ENCODE measurements at places on chromosomes 1 and 21.
A peak's percentile ranks its signal among the peaks of the same experiment; 100 is the strongest.

DNA sequence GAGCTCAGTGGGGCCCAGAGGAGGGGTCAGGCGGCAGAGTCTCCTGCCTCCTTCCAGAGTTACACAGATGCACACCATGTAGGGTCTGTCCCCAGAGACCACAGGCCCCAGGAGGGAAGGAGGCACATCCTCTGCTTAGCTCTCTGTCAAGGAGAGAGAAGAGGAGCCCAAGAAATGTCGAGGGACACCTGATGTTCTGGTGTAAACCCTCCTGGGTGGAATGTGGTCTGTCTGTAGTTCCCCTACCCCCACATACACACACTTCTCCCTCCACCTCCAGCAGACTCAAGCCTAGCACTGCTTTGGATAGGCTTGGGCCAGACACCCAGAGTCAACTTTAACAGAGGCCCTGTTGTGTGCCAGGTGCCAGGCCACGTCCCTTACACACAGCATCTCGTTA is 34.2 kb downstream of the KIF21B start:
- no peak for DNase-seq

- no peak for DNase-seq
These were observed 139.0 kb downstream of the RASAL2 start for GRCh38 chr1:178232949-178233348.

DNA sequence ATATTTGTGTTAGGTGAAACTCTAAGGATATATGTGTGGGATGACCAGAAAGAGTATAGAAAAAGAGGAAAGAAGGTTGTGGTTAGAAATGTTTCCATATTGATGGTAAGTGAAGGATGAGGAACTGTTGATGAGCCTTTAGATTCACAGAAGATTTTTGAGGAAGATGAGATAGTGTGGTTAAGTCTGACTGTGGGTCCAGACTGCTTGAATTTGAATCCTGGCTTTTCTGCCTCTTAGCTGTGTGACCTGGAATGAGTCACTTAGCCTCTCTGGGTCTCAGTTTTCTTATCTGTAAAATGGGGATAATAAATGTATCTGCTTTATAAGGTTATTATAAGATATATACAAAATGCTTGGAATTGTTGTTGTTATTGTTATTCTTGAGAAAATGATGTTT is 27.5 kb downstream of the RGL1 start:
- no peak for DNase-seq

DNA sequence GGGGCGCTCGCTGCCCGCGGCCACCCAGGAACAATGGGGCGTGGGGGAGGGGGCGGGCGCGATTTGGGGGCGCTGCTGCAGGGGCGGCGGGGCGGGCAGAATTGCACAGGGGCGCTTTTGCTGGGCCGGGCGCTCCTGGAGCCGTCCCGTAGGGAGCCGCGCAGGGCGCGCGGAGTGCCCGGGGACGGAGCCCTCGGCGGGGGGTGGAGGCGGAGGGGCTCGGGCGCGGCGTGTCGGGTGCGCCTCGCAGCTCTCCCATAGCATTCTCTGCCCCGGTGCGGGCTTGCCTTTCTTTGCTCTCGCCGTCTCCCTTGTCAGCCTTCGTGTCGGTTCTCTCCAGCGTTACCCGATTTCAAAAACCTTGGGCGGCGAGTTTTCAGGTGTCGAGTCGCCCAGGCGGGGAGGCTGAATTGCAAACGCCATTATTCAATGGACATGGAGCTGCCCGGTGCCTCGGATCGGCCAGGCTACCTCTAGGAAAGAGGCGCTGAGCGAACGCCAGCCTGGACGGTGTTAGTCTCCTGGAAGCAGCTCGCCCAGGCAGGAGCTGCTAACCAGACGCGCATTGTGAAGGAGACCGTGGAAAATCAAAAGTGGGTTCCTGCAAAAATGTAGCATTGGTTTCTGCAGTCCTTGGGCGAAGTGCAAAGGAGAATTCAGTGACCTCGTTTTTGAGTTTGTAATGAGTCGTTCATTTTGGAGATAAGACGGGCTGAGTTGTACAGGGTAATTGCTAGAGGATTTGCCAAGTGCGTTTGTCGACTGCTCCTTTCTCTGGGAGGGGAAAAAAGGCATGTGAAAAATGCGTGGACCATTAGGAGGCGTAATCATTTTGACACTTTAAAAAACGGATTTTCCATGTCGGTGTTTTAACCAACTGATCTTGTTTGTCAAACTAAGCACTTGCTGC is 626 bp downstream of the CXADR start:
- DNase-seq, result peak; percentile 19
